Right lobe of liver (tissue), 6 donors: ENCODE measurements at places on chromosomes 12 and 14. TPM values are rescaled to one million over a fixed set of nuclear protein-coding genes. Genes with fewer than 3 reads are reported as not detected.

DNA sequence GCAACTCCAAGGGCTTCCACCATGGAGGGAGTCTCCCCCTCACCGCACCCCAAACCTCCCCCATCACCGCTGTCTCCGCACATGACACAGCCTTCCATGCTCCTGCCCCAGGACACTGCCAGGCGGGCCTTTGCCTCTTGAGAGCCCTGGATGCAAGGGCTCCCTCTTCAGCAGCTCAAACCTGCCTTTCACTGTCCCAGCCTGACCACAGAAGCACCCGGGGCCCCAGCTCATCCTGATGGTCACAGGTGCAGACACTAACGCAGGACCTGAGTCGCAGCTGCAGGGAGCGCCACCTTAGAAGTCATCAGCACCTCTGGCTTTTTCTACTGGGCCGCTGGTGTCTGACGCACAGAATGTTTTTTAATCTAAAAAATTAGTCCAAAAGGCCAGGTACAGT is 54.0 kb downstream of the SYNE3 start:
- no peak for DNase-seq
- no peaks in the 10 kb centered on the region for H3K36me3 ChIP-seq
- no peaks in the 10 kb centered on the region for H3K4me1 ChIP-seq
- H3K27me3 ChIP-seq = no peaks in the 10 kb centered on the region
- H3K27ac ChIP-seq = no peak overlapping the region
- H3K4me3 ChIP-seq = no peak overlapping the region

GRCh38 chr12:81797100-81797499 is 38.0 kb upstream of the PPFIA2 start:
- no peaks in the 10 kb centered on the region for H3K4me1 ChIP-seq
- no peak overlapping the region for H3K4me3 ChIP-seq
- H3K27me3 ChIP-seq = no peaks in the 10 kb centered on the region
- no peak overlapping the region for H3K27ac ChIP-seq
- no peak for DNase-seq

GRCh38 chr14:66610154-66610563 is 102.2 kb downstream of the GPHN start:
- H3K36me3 ChIP-seq = no peaks in the 10 kb centered on the region
- H3K4me3 ChIP-seq = no peak overlapping the region
- DNase-seq = no peak

GRCh38 chr12:120892265-120892664 is 11.9 kb downstream of the SPPL3 start:
- no peaks in the 10 kb centered on the region for H3K36me3 ChIP-seq
- H3K4me1 ChIP-seq = peaks cover 15% of the 10 kb centered on the region
- no peak for DNase-seq
- no peak overlapping the region for H3K4me3 ChIP-seq
- no peaks in the 10 kb centered on the region for H3K27me3 ChIP-seq
- no peak overlapping the region for H3K27ac ChIP-seq

B4GALNT1 gene
- 0.44 TPM for total RNA-seq

GRCh38 chr14:75547552-75548250 is 25.4 kb downstream of the BATF start:
- H3K36me3 ChIP-seq = no peaks in the 10 kb centered on the region
- H3K27me3 ChIP-seq = no peaks in the 10 kb centered on the region
- no peak for DNase-seq
- no peak overlapping the region for H3K27ac ChIP-seq

DNA sequence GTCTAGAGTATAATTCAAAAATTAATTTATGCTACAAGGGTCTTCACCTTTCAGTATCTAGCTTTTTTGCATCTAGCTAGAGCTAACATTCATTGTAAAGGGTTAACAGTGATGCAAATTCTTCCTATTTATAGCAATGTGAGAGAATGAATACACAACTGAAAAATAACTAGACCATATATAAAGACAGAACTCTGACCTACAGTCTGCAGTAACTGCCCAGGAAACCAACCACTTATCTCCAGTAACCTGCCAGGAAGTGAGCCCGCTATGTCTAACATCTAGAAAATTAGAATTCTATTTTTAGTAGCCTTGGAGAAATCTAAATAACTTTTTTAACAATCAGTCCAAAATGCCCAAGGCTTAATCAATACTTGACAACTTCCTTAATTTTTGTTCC is 1021.9 kb downstream of the LRFN5 start:
- no peaks in the 10 kb centered on the region for H3K4me1 ChIP-seq
- H3K36me3 ChIP-seq = no peaks in the 10 kb centered on the region
- no peak overlapping the region for H3K27ac ChIP-seq
- no peaks in the 10 kb centered on the region for H3K27me3 ChIP-seq
- no peak overlapping the region for H3K4me3 ChIP-seq

VRK1 gene
- 3.5 TPM for total RNA-seq

IAPP gene
- not detected for total RNA-seq

- H3K36me3 ChIP-seq = no peaks in the 10 kb centered on the region
- H3K27ac ChIP-seq = no peak overlapping the region
- H3K27me3 ChIP-seq = no peaks in the 10 kb centered on the region
- peaks cover 18% of the 10 kb centered on the region for H3K4me1 ChIP-seq
- DNase-seq = no peak
Observed at GRCh38 chr12:31516702-31517101, 74.2 kb downstream of the DENND5B start.

- DNase-seq = no peak
- H3K36me3 ChIP-seq = peaks cover 4% of the 10 kb centered on the region
- H3K27me3 ChIP-seq = no peaks in the 10 kb centered on the region
- H3K4me3 ChIP-seq = no peak overlapping the region
- H3K27ac ChIP-seq = no peak overlapping the region
Observed at GRCh38 chr12:94970560-94970959, 32.9 kb downstream of the NDUFA12 start.

DNA sequence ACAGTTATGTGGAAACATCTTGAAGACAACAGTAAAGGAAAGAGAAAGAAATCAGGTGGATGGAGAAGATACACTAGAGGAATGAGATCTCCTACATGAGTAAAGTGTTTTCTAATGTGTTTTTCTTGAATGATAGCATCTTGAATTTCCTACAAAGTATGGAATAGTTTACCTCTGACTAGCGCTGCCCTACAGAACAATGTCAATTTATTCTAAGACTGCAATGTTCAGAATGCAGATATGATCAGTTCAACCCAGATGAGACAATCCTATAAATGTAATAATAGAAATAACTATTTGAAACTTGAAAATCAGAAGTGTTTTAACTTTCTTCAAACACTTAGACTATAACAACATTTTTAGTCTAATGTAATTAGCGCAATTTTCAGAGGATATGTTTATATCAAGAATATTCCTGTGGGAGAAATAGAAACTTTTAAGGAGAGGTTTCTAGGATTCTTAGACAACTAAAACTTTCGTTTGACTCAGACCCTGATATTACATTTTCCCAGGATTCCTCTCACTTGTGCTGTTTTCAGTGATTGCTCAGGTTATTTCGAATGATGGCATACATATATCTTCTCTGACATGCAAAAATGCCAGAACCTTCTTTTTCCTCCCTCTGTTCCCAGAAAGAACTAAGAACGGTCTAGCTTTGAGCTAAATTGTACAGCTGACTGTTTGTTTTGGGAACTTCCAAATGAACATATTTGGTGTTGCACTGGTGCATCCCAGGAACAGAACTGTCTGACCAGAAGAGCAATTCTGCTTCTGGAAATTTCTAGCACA is 1017.4 kb downstream of the DIO2 start:
- no peak overlapping the region for H3K4me3 ChIP-seq
- H3K36me3 ChIP-seq = no peaks in the 10 kb centered on the region
- H3K27me3 ChIP-seq = no peaks in the 10 kb centered on the region
- DNase-seq = no peak
- no peaks in the 10 kb centered on the region for H3K4me1 ChIP-seq

- H3K27ac ChIP-seq = no peak overlapping the region
- H3K27me3 ChIP-seq = no peaks in the 10 kb centered on the region
- DNase-seq = no peak
- H3K4me3 ChIP-seq = no peak overlapping the region
- H3K4me1 ChIP-seq = no peaks in the 10 kb centered on the region
Observed at GRCh38 chr12:72368719-72369422, 96.7 kb downstream of the TRHDE start.

MDGA2 gene
- not detected for total RNA-seq

GRCh38 chr12:13061377-13061776 is 17.2 kb downstream of the FAM234B start:
- no peaks in the 10 kb centered on the region for H3K4me1 ChIP-seq
- DNase-seq = no peak
- no peak overlapping the region for H3K4me3 ChIP-seq
- H3K36me3 ChIP-seq = no peaks in the 10 kb centered on the region
- H3K27me3 ChIP-seq = no peaks in the 10 kb centered on the region

DNA sequence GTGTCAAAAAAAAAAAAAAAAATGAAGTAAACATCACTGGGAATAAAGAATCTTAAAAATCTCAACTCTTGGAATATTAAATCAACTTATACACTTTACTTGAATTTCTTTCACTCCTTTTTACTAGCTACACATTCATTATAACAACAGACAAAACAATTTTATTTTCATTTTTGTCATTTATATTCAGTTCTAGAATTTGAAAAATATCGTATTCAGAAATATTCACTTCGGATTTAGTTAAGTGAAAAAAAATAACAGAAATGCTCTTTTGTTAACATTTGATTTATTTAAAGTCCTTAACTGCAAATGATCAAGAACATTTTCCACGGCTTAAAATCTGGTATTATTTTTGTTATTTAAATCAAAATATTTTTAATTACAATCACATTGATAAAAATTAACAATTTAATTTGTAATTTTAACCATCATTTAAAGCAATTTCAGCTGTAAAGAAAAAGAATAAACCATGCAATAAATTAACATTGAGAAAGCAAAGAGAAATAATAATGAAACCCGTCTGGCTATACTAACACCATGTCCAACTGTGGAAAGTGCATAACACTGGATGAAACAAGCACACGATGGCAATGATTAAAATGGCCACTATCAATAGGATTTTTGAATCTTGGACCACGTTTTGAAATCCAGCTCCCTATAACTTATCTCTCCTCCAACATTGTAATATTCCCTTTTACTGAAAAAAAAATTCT is 5.2 kb downstream of the FOXA1 start:
- peak overlapping the region; percentile 65 for H3K4me3 ChIP-seq
- no peak for DNase-seq
- H3K4me1 ChIP-seq = no peaks in the 10 kb centered on the region
- H3K27me3 ChIP-seq = no peaks in the 10 kb centered on the region

GZMH gene
- 0.49 TPM for total RNA-seq

GRCh38 chr12:6945613-6946012 is 1.8 kb downstream of the C12orf57 start:
- H3K4me1 ChIP-seq = peaks cover 38% of the 10 kb centered on the region
- no peaks in the 10 kb centered on the region for H3K27me3 ChIP-seq
- H3K27ac ChIP-seq = peak overlapping the region; percentile 91
- no peaks in the 10 kb centered on the region for H3K36me3 ChIP-seq
- no peak for DNase-seq

- DNase-seq = no peak
- H3K27me3 ChIP-seq = no peaks in the 10 kb centered on the region
- H3K27ac ChIP-seq = no peak overlapping the region
- no peak overlapping the region for H3K4me3 ChIP-seq
- no peaks in the 10 kb centered on the region for H3K4me1 ChIP-seq
Observed at GRCh38 chr12:21662122-21662792, 4.6 kb upstream of the LDHB start.

DNA sequence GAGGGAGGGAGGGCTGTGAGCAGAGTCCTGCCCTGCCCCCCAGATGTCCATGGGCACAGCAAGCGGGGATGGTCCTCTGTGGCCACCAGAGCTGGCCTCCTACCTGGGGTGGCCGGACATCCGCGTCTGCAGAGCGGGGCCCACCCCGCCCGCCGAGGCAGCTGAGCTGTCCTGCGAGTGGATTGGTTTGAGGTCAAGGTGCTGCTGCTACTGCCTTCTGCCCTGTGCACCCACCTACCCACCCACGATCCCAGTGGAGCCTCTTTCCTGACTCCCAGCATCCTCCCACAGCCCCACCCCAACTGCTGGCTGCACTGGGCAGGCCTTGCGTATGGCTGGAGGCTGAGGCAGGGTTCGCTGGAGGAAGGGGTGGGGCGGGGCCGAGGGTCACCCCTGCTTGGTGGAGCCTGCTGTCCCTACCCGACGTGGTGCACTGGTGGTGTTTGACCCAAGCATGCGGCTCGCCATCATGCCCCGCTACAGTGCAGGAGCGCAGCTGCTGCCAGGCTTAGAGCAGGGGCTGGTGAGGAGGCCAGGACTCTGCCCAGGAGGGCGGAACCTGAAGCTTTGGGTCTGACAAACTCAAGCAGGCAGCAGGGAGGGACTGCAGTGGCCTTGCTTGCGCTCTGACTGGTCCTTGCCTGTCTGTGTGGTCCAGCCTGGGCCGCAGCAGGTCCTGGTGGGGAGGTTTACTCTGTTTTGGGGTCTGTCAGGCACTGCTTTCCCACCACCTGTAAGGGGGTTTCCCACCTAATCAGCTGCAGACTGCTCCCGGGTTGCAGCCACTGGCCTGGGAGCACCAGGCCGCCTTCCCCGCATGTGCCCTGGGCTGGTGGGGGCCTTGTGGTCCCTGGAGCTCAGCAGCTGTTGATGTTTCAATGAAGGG is 23.7 kb downstream of the CEP170B start:
- H3K4me3 ChIP-seq = no peak overlapping the region
- H3K36me3 ChIP-seq = peaks cover 14% of the 10 kb centered on the region
- DNase-seq = peak; percentile 17

SLC5A8 gene
- total RNA-seq = not detected

GRCh38 chr12:1798641-1799020 is 21.7 kb upstream of the LRTM2 start:
- DNase-seq = peak; percentile 40
- no peaks in the 10 kb centered on the region for H3K27me3 ChIP-seq

- H3K4me3 ChIP-seq = no peak overlapping the region
- no peak overlapping the region for H3K27ac ChIP-seq
- no peak for DNase-seq
- H3K4me1 ChIP-seq = no peaks in the 10 kb centered on the region
- no peaks in the 10 kb centered on the region for H3K27me3 ChIP-seq
- no peaks in the 10 kb centered on the region for H3K36me3 ChIP-seq
Observed at GRCh38 chr12:59808317-59808910, 212.6 kb downstream of the SLC16A7 start.
